ENCODE measurements at places on chromosomes 2 and 18. TPM values are rescaled to one million over a fixed set of nuclear protein-coding genes. Genes with fewer than 3 reads are reported as not detected.

The POTEC gene
- total RNA-seq, result not detected

The TTR gene
- total RNA-seq, result not detected

The RAB27B gene
- 19.8 TPM for total RNA-seq

The ZFAND2B gene
- 15.3 TPM for total RNA-seq

The NEU2 gene
- not detected for total RNA-seq

The SLC16A14 gene
- total RNA-seq, result 13.7 TPM

The IL36RN gene
- 0.26 TPM for total RNA-seq

The ERLEC1 gene
- total RNA-seq, result 97.7 TPM

The CDH7 gene
- total RNA-seq, result 5.6 TPM

The ZEB2 gene
- 307 TPM for total RNA-seq

The RUFY4 gene
- total RNA-seq, result not detected

The CPO gene
- 0.53 TPM for total RNA-seq

The POLR1B gene
- total RNA-seq, result 19.6 TPM

The SPATA3 gene
- total RNA-seq, result not detected

The ATOH8 gene
- total RNA-seq, result 18.3 TPM

The SP9 gene
- total RNA-seq, result not detected

The GALNT5 gene
- total RNA-seq, result 23.4 TPM

The MRPS9 gene
- total RNA-seq, result 23.9 TPM

The TSPYL6 gene
- 0.16 TPM for total RNA-seq

The SEPTIN10 gene
- 140 TPM for total RNA-seq

The CDH19 gene
- 18.3 TPM for total RNA-seq

The WDSUB1 gene
- 17.6 TPM for total RNA-seq

The EPG5 gene
- 39.8 TPM for total RNA-seq

The C2orf92 gene
- 11.2 TPM for total RNA-seq

The SOWAHC gene
- total RNA-seq, result 28.2 TPM

The GCKR gene
- 0.11 TPM for total RNA-seq

The ABHD3 gene
- total RNA-seq, result 21.4 TPM

The VSNL1 gene
- total RNA-seq, result 1.7 TPM

The POTEJ gene
- total RNA-seq, result not detected

The MARCHF4 gene
- total RNA-seq, result 0.05 TPM

The DNAJC27 gene
- total RNA-seq, result 13.3 TPM

The HOXD13 gene
- total RNA-seq, result 14.9 TPM

The EML6 gene
- total RNA-seq, result 3.9 TPM

The TRIB2 gene
- total RNA-seq, result 51.3 TPM

The GPAT2 gene
- total RNA-seq, result 1.8 TPM

The CFAP65 gene
- total RNA-seq, result not detected

The RAB6C gene
- total RNA-seq, result 0.11 TPM

The LGALSL gene
- total RNA-seq, result 20.6 TPM

The RGPD3 gene
- total RNA-seq, result 1.6 TPM

The EMX1 gene
- not detected for total RNA-seq

Data from urinary bladder (tissue), 4 donors.